ENCODE measurements at places on chromosomes 3 and 15.

- no peak for DNase-seq
These were observed 39.2 kb upstream of the CSPG4 start for GRCh38 chr15:75751891-75752290.

DNA sequence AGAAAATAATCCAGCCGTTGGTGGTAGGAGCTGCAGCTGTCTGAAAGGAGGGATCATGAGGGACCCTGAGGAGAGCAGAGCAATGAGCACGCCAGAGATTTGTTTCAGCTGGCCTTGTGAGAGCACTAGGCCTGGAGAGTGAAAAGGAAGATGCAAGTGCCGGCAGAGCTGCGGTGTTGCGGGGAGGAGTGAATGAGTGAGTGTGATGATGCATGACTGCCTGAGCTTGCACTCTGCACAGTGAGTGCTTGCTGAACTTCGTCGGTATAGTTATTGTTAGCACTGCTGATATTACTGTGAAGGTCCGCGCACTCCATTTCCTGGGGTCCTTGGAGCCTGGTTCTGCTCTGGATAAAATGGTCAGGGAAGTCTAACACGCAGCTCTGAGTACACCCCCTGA is 23.2 kb downstream of the EIF1B start:
- no peak for DNase-seq

GRCh38 chr15:72368325-72368724 is 7.5 kb downstream of the HEXA start:
- DNase-seq, result peak; percentile 26

DNA sequence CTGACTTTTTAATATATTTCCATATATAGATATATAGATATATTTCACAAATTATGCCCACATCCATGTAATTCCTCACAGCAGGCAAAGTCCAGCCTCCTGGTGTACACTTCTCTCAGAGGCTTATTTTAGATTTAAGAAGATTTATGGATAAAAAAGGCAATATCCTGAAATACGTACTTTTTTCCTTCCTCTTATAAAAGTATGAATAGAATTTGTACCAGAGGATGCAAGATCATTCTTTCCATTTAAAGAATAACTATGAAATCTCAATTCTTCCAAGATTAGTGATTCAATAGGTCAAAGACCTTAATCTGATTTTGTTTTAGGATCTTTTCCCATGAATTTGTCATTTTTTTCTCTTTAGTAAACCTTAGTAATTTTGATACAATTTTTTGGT is 597.9 kb upstream of the TBL1XR1 start:
- no peak for DNase-seq

DNA sequence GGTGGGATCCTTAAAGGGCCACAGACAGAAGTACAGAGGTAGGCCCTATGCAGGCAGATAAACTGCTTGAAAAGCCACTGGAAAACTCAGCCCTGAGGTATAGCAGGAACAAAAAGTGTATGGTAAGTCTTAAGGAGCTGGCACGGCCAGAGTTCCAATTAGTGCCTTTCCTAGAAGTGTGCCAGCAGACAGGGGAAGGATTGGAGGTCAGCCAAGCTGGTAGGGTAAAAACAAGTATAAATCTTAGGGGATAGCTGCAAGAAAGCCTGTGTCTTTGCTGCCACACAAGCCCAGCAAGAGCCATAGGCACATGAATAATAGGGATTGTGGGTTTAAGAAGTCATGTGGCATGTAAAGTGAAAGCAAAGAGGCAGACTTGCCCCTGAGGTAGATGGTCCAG is 582.5 kb downstream of the PLOD2 start:
- no peak for DNase-seq

All from hematopoietic multipotent progenitor cell treated with erythropoietin and hydrocortisone succinate and interleukin-3 and kit ligand, for 4 days (in vitro differentiated cells).